Left colon (tissue), 2 donors: ENCODE measurements at places on chromosomes 7 and 10. TPM values are rescaled to one million over a fixed set of nuclear protein-coding genes. Genes with fewer than 3 reads are reported as not detected.

- DNase-seq: no peak
Measured at GRCh38 chr7:818031-818699, 14.1 kb upstream of the SUN1 start.

GRCh38 chr10:49275896-49276295 is 23.1 kb upstream of the C10orf71 start:
- DNase-seq: no peak

GRCh38 chr10:8048281-8049008 is 6.0 kb upstream of the GATA3 start:
- DNase-seq: no peak

Gene PNLIPRP1
- total RNA-seq: 0.50 TPM

DNA sequence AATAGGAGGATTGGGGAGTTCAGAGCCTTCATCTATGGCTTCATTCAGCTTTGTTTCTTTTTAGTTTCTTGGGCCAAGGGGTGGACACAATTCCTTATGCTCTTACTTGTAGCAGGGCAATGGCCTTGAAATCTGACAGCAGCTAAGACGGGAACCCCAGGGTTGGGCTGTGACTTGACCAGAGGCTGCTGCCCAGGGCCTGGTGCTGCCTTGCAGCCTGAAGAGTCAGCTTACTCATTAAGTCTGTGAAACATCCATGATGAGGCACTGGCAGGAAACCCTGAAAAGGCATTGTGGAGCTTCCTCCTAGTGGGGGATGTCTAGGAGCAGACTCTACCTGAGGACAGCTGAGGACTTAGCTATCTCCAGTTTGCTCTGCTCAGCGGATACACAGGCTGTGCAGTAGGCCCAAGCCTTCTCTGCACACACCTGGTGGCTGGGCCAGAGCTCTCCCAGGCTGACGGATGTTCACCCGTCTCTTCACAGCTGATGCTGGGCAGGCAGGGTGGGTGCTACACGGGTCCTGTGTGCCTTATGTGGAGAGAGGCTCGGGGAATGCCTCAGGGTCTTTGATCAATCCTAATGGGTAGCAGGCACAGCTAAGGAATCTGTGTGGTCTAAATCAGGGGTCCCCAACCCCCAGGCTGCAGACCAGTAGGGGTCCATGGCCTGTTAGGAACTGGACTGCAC is 17.8 kb downstream of the CXCL12 start:
- no peak for DNase-seq

- DNase-seq: no peak
Measured at GRCh38 chr10:95792874-95793285, 36.9 kb downstream of the ENTPD1 start.

DNA sequence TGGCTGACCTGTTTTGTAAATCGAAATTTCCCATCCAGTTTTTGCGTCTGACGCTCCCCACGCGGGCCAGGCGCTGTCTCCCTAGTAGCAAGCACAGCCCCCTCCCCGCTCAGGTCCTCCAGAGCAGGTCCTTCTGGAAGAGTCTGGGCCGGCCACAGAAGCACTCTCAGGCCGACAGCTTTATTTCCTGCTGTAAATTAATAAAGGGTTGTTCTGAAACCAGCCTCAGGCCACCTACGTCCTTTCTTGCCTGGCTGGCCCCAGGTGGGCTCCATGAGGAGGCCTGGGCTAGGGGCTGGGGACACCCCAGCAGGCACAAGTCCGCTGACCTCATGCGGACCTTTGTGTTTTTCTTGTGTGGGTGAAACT is 35.2 kb downstream of the CAMK2B start:
- DNase-seq: peak; percentile 2

DNA sequence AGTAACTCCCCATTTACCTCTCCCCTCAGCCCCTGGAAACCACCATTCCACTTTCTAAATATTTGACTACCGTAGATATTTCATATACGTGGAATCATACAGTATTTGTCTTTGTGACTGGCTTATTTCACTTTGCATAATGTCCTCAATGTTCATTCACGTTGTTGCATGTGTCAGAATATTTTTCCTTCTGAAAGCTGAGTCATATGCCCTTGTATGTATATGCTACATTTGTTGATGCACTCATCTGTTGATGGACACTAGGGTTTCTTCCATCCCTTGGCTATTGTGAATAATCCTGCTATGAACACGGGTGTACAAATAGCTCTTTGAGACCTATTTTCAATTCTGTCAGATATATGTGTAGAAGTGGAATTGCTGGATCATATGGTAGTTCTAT is 25.8 kb upstream of the TSPAN13 start:
- no peak for DNase-seq

DNA sequence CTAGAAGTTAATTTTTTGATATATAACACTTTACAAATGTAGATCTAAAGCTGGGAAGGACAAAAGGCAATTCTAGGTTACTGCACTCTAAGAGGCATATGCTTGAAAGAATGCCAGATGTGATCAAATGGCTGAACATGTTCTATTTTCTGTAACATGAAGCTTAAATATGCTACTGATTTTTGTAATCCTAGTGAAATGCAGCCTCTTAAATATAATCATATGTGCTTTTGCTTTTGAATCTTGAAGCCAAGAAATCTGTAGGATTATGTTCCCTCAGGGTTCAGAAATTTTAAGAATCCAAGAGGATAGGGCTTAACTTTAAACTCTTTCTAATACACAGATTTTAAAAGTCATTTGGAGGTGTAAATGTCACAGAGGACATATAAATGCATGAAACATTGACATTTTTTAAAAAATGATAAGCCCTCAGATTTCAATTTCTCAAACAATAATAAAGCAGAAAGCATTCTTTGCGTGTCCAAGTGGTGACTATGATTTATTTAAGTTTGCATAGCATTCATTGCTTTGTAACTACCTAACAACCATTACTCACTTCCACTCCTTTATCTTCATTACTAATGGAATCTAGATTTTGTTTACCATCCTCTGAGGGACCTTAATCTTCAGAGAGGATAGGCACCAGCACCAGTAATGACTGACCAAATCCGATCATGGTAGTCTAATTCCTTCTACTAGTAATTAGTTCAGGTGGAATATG is 170.4 kb downstream of the MAGI2 start:
- DNase-seq: no peak

GRCh38 chr10:32199714-32200394 is 143.6 kb upstream of the KIF5B start:
- no peak for DNase-seq

DNA sequence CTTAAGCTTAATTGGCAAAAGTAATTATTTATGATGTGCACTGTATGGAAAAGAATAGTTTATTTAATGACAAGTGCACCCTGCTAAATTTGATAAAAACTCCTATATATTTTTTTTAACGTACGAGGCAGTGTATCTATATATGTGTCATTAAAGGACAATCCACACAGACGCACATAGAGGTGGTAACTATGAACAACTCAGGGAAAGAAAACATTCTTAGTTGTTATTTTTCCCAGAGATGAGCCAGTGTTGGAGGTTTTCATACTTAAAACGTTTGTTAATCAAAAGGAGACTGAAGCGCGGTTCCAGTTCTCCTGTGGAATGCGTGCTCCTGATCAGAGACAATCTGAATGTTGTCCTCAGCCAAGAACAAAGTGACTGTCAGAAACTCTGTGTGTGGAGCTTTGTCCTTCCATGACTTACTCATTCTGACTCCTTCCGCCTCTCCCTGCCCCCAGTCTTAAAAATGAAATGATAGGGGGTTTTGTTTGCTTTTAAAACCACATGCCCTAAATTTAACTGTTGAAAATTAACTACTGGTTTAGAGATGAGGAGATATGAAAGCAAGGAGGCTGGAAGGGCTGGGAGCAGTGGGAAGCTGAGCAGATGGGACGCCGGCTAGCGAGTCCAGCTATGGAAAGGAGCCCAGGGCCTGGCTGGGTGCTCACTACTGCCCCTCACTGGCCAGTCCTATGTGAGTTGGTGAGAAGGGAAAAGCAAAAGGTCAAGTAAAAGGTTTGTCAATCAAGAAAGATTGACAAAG is 99.6 kb downstream of the SVIL start:
- DNase-seq: peak; percentile 80

Gene CTAGE4
- total RNA-seq: 15.2 TPM

GRCh38 chr7:129605960-129606614 is 5.4 kb upstream of the NRF1 start:
- DNase-seq: no peak

DNA sequence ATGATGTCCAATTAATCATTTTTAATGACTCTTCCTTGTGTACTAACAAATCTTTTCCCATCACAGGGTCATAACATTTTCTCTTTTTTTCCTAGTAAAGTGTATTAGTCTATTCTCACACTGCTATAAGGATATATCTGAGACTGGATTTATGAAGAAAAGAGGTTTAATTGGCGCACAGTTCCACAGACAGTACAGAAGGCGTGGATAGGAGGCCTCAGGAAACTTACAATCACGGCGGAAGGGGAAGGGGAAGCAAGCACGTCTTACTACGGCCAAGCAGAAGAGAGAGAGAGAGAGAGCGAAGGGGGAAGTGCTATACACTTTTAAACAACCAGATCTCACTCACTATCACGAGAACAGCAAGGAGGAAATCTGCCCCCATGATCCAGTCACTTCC is 359.4 kb upstream of the NFE2L3 start:
- DNase-seq: no peak

- DNase-seq: no peak
Measured at GRCh38 chr7:133572843-133573242, 320.0 kb downstream of the EXOC4 start.

Gene CYP3A4
- 12.9 TPM for total RNA-seq

DNA sequence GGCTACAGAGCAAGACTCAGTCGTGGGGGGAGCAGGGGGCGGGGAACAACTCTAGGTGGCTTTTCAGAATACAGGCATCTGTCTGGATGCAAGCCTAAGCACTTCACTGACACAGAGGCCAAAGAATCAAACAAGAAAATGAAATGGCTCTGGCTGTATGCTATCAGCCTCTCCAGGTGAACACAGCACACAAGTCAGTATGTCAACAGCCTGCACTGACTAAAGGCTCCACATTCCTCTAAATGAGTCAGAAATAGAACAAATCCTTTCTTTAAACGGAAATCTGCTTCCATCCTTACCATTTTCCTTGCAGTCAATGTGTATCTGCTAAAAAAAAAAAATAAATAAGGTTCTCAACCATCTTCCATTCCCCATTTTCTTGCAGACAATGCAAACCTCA is 88.3 kb downstream of the ARMH3 start:
- no peak for DNase-seq

DNA sequence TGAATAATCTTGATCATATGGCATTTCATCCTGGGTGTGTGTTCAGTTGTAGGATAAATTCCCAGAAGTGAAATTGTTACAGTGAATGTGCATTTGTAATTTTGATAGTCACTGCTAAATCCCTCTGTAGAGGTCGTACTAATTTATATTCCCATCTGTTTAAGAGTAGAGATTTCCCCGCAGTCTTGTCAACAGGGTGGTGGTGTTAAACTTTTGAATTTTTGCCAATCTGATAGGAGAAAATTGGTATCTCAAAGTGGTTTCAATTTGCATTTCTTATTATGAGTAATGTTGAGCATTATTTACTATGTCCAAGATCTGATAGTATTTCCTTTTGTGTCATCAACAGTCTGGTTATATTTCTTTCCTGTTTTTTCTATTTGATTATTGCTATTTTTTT is 101.7 kb downstream of the AUTS2 start:
- no peak for DNase-seq

GRCh38 chr7:74253331-74253730 is 868 bp downstream of the RFC2 start:
- no peak for DNase-seq

Gene PNLIPRP2
- total RNA-seq: 10.3 TPM
